ENCODE measurements at places on chromosomes 3 and 15.
A peak's percentile ranks its signal among the peaks of the same experiment; 100 is the strongest.

DNA sequence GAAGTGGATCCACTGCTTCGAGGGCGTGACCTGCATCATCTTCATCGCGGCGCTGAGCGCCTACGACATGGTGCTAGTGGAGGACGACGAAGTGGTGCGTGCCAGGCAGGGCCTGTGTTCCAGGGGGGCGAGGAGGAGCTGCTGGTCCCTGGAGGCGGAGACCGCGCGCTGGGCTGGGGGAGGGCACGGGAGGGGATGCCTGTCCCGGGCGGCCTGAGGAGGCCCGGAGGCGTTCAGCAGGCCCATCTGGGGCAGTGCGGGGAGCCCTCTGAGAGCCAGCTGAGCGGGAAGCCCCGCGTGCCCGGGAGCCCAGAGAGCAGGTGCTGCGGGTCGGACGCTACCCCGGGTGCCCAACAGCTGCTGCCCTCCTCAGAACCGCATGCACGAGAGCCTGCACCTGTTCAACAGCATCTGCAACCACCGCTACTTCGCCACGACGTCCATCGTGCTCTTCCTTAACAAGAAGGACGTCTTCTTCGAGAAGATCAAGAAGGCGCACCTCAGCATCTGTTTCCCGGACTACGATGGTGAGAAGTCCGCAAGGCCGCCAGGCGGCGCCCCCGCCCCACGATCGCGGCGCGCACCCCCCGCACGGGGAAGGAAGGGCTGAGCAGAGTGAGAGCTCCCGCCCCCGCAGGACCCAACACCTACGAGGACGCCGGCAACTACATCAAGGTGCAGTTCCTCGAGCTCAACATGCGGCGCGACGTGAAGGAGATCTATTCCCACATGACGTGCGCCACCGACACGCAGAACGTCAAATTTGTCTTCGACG, 2.9 kb downstream of the GNAT1 start:
- peak; percentile 79 for DNase-seq

DNA sequence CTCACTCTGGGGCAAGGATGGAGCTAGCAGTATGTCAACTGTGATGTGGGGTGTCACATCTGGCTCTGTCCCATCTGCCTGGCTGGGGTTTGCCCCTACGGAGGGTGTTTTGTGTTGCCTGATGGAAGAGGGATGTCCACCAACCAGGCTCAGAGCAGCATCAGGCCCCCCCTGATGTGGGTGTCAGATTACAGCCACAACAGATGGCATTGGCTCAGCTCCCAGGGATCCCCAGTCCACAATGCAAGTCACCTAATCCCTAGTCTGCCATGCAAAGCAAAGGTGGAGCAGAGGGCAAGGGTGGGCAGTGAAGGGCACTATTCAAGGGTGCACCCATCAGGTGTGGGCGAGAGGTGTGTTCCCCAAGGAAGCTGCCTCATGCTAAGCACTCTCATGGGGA, 48.9 kb upstream of the AMOTL2 start:
- no peak for DNase-seq

DNA sequence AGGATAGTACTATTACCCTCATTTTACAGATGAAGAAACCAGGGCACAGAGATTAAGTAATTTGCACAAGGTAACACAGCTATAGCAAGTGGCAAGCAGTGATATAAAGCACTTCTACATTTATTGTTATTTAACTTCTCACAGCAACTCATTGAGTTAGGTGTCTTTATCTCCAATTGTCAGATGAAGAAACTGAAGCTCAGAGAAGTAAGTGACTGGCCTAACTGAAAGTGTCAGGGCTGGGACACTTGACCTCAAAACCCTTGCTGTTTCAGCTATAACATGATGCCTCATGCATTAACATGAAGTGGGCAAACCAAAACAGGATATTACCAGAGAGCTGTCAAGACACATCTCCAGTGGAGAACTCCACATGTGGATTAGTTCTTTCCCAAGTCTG, 65.8 kb upstream of the LEKR1 start:
- DNase-seq = no peak

DNA sequence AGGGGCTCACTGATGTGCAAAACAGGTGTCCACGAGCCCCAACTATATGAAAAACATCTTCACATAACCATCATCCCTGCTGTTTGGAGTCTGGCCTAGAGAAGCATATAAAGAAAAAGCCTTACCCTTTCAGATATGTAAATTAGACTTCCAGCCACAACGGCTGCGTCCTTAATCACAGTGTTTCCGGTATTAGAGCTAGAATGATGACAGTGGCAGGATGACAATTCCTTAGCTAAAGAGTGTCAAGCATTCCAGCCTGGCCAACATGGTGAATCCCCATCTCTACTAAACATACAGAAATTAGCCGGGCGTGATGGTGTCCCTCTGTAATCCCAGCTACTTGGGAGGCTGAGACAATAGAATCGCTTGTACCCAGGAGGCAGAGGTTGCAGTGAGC, 19.5 kb upstream of the SAMD7 start:
- no peak for DNase-seq

GRCh38 chr3:54374214-54374852, 252.0 kb downstream of the CACNA2D3 start:
- no peak for DNase-seq

Data from T-helper 9 cell (primary cell).